Glutamatergic neuron (in vitro differentiated cells): ENCODE measurements at places on chromosomes 1 and 21.

DNA sequence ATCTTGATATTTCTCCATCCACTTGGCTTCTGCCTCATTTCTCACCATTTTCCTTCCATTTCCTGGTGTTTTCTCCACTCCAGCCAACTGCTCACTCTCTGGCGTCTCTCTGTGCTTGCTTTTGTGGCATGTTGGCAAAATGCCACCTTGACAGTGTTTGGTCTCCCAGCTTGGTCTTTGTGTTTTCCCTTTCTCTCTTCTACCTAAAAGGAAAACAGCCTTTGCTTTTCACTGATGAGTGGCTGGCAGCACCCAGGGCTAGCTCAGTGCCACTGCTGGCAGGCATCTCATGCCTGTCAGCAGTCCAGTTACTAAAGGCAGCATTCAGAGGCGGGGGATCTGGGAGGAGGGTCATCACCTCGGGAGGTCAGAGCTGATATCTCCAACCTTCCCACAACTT lies 55.3 kb upstream of the DSCAM start:
- no peak for DNase-seq

GRCh38 chr21:43808367-43808766 lies 19.0 kb downstream of the RRP1 start:
- DNase-seq: no peak

- no peak for DNase-seq
These were observed 490.7 kb upstream of the B3GALT2 start for GRCh38 chr1:193676996-193677549.

GRCh38 chr1:203517426-203518110 lies 23.6 kb downstream of the OPTC start:
- no peak for DNase-seq

DNA sequence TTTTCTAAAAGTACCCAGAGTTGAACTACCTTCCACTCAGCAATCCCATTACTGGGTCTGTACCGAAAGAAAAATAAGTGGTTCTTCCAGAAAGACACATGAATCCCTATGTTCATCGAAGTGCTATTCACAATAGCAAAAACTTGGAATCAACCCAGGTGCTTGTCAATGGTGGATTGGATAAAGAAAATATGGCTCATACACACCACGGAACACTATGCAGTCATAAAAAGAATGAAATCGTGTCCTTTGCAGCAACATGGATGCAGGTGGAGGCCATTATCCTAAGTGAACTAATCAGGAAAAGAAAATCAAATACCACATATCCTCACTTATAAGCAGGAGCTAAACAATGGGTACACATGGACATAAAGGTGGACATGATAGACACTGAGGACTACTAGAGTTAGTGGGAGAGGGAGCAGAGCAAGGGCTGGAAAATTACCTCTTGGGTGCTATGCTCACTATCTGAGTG lies 32.9 kb upstream of the JUN start:
- DNase-seq: no peak

DNA sequence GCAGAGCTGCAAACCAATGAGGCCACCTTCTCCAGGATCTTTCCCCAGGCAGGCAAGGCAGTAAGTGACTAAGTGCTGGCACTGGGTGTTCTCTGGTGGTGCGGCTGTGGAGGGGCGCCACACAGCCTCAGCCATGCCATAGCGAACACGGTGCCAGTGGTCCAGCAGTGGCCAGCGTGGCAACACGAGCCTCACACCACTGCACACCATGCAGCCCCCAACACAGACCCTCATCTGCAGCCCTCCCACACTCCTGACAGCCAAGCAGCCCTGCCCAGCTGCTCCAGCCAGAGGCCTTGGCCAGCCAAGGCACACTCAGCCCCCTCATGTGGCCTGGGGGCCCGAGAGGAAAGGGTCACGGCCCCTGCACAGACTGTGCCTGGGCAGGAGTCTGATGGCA lies 3.0 kb downstream of the INTS11 start:
- DNase-seq: no peak

GRCh38 chr1:8586438-8586837 lies 231.0 kb downstream of the RERE start:
- DNase-seq: no peak

GRCh38 chr1:11730429-11730891 lies 5.5 kb upstream of the AGTRAP start:
- no peak for DNase-seq

DNA sequence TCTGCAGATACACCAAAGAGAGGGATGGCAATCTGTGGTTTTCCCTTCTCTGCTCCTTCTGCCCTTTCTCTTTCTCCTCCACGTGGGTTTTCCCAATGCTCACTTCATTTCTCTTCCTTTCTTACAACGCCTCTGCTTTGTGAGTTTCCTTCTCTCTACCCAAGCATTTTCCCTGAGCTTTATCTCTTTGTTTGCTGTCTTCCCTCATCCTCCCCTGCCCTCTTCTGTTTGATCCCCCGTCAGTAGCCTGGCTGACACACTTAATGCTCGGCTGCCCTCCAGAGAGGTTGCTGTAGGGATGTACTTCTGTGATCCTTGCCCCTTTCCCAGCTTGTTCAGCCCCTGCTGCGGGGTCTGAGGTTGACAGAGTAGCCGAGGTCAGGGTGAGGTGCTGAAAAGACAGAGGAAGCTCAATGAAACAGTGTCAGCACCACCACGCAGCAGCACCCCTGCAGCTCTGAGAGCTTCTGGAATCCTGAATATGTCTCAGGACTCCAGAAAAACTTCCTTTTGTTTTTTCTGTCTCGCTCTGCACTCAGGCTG lies 6.0 kb downstream of the EDARADD start:
- no peak for DNase-seq

- no peak for DNase-seq
These were observed 21.5 kb downstream of the CDC73 start for GRCh38 chr1:193143285-193143684.

DNA sequence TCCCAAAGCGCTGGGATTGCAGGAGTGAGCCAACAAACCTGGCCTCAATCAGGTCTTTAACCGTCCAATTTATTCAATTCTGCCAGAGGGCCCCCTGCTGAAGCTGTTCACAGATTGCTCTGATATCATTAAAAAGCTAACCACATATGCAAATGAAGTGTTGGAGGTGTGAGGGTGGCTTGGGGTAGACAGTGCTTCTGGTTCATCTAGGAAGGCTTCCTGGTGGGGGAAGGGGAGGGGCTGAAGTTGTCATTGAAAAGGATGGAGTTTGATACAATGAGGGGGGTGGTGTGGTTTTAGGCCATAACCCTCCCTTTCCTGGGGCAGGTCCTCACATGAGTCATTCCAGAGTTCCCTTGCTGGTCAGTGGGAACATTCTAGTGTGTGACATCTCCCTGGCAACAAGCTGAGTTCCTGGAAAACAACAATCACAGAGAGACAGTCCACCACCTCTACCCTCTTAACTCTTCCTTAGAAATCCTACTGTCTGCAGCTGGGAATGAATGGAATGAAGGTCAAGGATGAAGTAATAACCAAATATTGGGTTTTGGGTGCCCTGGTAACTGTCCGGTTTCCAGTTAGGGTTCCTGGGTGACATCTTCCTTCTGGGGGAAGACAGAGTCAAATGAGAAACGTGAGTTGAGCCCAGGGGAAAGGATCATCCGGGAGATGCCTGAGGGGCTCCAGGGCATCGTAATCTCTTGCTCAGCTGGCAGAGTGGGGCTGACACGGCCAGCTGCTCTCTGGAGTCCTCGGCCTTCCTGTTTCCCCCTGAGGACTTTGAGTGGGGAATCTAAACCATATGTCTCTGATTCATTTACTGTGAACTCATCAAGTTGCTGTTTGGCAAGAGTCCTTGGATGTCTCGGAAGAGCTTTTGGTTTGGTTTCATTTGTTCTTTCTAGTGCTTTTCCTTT lies 32.2 kb downstream of the BATF3 start:
- peak; percentile 59 for DNase-seq

DNA sequence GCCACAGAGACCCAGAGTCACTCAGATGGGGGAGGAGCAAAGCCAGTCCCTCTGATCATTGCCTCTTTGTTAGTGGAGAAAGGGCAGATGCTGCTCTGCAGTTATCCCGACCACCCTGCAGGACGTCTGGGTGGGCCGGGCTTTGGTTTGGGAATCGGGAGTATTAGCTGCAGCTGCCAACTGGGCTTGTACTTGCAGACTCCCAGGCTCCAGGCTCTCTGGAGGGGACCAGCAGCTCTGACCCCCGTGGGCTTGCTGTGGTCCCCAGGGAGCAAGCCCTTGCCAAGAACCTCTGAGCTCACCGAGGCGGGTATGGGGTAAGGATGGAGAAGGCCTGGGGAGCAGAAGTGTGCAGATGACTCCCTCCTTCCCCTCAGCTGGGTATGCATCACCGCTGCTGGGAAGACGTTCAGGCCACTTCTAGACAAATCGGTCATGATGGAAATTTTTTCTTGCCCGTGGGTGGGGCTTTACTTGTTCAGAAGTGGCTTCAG lies 21.6 kb downstream of the MAPKAPK2 start:
- DNase-seq: peak; percentile 62

GRCh38 chr1:68142036-68142435 lies 90.3 kb downstream of the WLS start:
- DNase-seq: no peak

DNA sequence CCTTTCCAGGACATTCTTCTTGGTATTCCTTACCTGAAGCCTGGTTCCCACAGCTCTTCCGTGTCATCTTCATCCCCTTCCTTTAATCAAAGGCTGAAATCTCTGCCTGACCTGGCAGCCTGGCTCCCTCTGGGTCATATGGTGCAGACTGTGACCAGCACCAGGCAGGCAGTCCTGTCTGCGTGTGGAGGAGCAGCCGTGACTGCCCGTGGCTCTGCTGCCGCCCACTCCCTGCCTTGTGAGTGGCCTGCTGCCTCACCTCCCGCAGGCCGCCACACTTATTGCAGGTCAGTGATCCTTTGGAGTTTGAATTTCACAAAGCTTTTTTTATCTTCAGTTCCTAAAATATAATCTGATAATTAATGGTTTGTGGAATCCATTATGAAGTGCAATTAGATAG lies 36.2 kb upstream of the EPHA8 start:
- DNase-seq: no peak

GRCh38 chr1:235784950-235785349 lies 81.8 kb downstream of the LYST start:
- DNase-seq: no peak

DNA sequence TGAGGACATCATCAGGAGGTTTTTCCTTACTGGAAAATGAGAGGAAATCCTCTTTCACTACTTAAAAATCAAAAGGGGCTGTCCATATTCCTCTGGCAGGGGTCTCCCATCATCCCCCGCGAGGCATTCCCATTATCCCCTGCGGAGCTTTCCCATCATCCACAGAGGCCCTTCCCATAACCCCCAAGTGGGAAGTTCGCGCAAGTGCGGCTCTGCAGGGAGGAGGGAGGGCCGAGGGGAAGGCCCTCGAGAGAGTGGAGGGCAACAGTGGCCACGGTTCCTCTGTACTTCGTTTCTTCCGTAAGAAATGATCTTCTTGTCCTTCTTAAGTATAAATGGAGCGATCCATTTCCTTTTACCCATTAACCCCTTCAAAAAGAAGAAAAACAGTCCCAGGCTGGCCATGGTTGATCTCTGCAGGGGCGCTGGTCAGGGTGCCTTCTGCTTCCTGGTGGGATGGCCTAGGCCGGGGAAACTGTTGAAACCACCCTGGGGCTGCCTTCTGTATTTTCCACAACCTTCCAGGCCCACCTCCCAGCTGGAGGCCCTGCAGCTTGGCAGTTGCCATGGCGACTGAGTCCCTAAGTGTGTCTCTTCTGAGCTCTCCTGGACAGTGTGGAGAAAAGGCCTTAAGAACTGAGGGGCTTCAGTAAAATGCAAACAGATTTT lies 3.6 kb upstream of the RSPH1 start:
- DNase-seq: peak; percentile 45
